Lower lobe of right lung (tissue), 2 donors: ENCODE measurements at places on chromosomes 3 and 15. TPM values are rescaled to one million over a fixed set of nuclear protein-coding genes. Genes with fewer than 3 reads are reported as not detected.

CHRNA5 gene
- 2.6 TPM for total RNA-seq

CYP1A1 gene
- 0.38 TPM for total RNA-seq

SLC51A gene
- 1.3 TPM for total RNA-seq

GASK1A gene
- total RNA-seq = 5.9 TPM

PARP16 gene
- 8.8 TPM for total RNA-seq

TUSC7 gene
- total RNA-seq = not detected

ISL2 gene
- total RNA-seq = 0.38 TPM

GABRB3 gene
- 5.5 TPM for total RNA-seq

NMNAT3 gene
- total RNA-seq = 5.8 TPM

RBM6 gene
- total RNA-seq = 101 TPM

DAZL gene
- not detected for total RNA-seq

FBXW12 gene
- not detected for total RNA-seq

MED12L gene
- 0.44 TPM for total RNA-seq

EPHA3 gene
- 1.4 TPM for total RNA-seq

UTS2B gene
- total RNA-seq = 0.44 TPM

XYLB gene
- 2.7 TPM for total RNA-seq

CHRNA7 gene
- 0.92 TPM for total RNA-seq

CCDC54 gene
- not detected for total RNA-seq

SEMA5B gene
- 0.71 TPM for total RNA-seq

OCA2 gene
- 1.2 TPM for total RNA-seq

LSAMP gene
- 20.1 TPM for total RNA-seq

FAM81A gene
- 1.8 TPM for total RNA-seq

RHOV gene
- 1.5 TPM for total RNA-seq

WDR93 gene
- 1.2 TPM for total RNA-seq

MEGF11 gene
- total RNA-seq = not detected

TMEM266 gene
- 1.4 TPM for total RNA-seq

IL12A gene
- total RNA-seq = 2.9 TPM

ZNF502 gene
- total RNA-seq = 2.3 TPM

GOLGA6L2 gene
- not detected for total RNA-seq

FRMD5 gene
- total RNA-seq = 0.12 TPM

SLC22A14 gene
- total RNA-seq = not detected

CLDN18 gene
- 162 TPM for total RNA-seq

MKRN2 gene
- 21.7 TPM for total RNA-seq

SPINK8 gene
- total RNA-seq = not detected

CTXN2 gene
- not detected for total RNA-seq

SCAMP2 gene
- total RNA-seq = 122 TPM

PTPRG gene
- total RNA-seq = 67.6 TPM

GOLGA8O gene
- total RNA-seq = not detected
